ENCODE measurements at places on chromosomes 1 and 21.

- no peak for DNase-seq
These were observed 783 bp upstream of the AGL start for GRCh38 chr1:99849413-99849743.

- peak; percentile 26 for DNase-seq
These were observed 1.9 kb upstream of the ZFYVE9 start for GRCh38 chr1:52139817-52140540.

GRCh38 chr1:161801955-161802354, 35.8 kb downstream of the ATF6 start:
- DNase-seq, result no peak

- DNase-seq, result peak; percentile 83
These were observed 14.3 kb upstream of the MUL1 start for GRCh38 chr1:20521960-20522861.

DNA sequence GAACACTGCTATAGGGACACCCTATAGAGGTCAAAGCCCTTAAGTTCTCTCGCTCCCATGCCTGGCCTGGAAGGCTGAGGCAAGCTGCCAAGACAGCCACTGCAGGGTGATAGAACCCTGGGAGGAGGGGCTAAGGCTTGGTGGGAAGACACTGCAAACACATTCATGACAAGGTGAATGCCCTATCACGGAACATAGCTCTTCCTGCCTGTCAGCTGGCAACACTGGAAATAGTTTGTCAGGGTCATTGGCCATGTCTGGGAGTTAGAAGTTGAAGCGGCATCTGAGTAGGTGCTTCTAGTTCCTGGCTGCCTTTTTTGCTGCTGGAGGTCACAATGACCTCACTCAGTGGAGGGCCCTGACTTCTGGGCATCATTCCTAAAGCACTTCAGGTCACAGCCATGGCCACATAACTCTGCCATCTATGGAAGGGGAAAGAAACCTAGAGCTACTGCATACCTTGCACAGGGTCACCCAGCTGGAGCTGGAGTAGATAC, 4.2 kb downstream of the FABP3 start:
- DNase-seq, result no peak

- no peak for DNase-seq
These were observed 66.6 kb downstream of the TRIM11 start for GRCh38 chr1:228339766-228340685.

- DNase-seq, result no peak
These were observed 18.1 kb upstream of the IRF2BP2 start for GRCh38 chr1:234628089-234628488.

DNA sequence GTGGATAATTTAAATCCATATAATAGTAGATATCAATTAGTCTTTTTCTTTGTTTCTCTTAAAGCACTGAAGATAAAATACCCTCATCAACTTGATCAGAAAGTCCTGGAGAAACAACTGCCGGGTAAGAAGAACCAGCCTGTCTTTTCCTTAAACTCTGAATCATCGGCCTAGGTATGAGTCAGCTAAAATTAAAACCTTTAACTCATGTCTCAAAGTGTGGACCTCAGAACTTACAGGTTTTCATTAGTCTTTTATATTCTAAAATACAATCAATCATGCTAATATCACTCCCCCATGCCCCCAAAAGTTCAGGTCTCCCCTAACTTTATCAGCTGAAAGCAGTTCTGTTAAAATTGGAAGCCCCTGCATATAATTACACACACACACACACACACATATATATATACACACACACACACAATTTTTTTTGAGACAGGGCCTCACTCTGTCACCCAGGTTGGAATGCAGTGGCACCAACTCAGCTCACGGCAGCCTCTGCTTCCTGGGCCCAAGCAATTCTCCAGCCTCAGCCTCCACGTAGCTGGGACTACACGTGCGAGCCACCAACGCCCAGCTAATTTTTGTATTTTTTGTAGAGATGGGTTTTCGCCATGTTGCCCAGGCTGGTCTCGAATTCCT, 61.3 kb downstream of the B3GALNT2 start:
- DNase-seq, result no peak

Data from NAMALWA (cell line).